IMR-90 (cell line): ENCODE measurements at places on chromosomes 5 and 9. TPM values are rescaled to one million over a fixed set of nuclear protein-coding genes. Genes with fewer than 3 reads are reported as not detected.

Gene GPR21
- total RNA-seq: 0.28 and 0.90 TPM in 2 replicates

Gene ABHD17B
- 16.8 and 24.2 TPM in 2 replicates for total RNA-seq

Gene GALT
- 12.5 and 15.8 TPM in 2 replicates for total RNA-seq

GRCh38 chr5:7827610-7828009 is 23.3 kb downstream of the CFAP90 start:
- H3K27me3 ChIP-seq: peaks cover 2% of the 10 kb centered on the region
- DNase-seq: no peak
- no peaks in the 10 kb centered on the region for H3K36me3 ChIP-seq

DNA sequence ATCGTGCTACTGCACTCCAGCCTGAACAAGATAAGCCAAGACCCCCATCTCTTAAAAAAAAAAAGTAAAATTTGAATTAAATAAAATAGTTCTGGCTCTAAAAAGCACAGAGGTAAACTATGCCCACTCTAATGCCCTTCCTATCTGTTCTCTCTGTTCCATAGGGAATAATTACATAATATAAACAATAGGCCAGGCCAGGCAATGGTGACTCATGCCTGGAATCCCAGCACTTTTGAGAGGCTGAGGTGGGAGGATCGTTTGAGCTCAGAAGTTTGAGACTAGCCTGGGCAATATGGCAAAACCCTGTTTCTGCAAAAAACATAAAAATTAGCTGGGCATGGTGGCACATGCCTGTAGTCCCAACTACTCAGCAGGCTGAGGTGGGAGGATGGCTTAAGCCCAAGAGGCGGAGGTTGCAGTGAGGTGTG is 47.4 kb downstream of the MYO10 start:
- no peaks in the 10 kb centered on the region for H3K27me3 ChIP-seq
- peak; percentile 67 for DNase-seq
- no peak overlapping the region for H3K4me3 ChIP-seq
- peak overlapping the region; percentile 73; the same call in 1 of the 2 replicates for H3K27ac ChIP-seq
- peaks cover 39% of the 10 kb centered on the region for H3K4me1 ChIP-seq
- H3K36me3 ChIP-seq: no peaks in the 10 kb centered on the region

GRCh38 chr9:88892724-88893123 is 98.5 kb upstream of the S1PR3 start:
- 0 out of 2 replicates have a peak, but pooled peaks cover 2% of the 10 kb centered on the region for H3K4me1 ChIP-seq
- no peaks in the 10 kb centered on the region for H3K36me3 ChIP-seq
- H3K4me3 ChIP-seq: no peak overlapping the region

DNA sequence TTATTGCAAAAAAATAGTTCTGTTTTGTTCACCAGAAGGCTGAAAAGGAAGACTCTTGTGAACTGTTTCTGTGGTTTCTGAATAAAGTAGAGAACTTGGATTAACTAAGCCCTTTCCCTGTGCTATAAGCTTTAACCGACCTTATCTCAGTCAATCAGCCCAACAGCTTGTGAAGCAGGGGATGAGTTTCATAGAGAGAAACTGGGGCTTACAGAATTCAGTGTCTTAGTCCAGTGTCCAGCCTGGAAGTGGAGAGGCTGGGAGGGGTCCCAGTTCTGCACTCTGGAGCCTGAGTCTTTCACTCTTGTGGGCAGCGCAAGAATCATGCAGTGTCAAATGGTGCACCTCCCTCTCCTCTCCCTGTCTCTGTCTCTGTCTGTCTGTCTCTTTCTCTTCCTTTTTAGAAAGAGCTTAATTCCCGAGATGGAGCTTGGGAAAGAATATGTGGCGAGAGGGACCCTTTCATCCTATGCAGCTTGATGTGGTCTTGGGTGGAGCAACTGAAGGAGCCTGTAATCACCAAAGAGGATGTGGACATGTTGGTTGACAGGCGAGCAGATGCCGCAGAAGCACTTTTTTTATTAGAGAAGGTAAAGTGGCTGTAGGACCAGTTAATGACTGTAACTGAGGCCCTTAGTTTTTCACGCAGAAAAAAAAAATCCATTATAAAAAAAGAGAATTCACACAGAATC is 17.0 kb downstream of the PTPDC1 start:
- no peak overlapping the region for H3K4me3 ChIP-seq
- no peaks in the 10 kb centered on the region for H3K27me3 ChIP-seq
- no peaks in the 10 kb centered on the region for H3K36me3 ChIP-seq
- H3K4me1 ChIP-seq: peaks cover 4% of the 10 kb centered on the region; the same call in 1 of the 2 replicates

Gene ZCCHC9
- 24.6 and 41.1 TPM in 2 replicates for total RNA-seq

Gene WHRN
- 0.18 and 0.28 TPM in 2 replicates for total RNA-seq

Gene SLC36A2
- total RNA-seq: not detected in 2 replicates

DNA sequence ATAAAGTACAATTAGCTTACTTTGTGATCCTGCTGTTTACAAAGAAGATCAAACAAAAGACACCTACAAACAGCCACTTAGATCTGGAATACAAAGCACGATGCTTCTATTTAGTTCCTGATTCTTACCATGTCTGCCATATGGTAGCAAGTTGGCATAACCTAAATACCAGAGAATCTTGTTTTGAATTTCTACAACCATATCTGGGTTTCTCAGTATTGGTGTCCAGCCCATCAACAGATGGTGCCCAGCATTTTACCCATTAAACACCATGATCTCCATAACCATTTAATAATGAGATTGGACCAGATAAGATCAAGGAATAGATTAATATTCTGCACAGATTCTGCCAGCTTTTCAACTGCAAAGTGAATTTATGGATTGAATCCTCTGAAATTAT is 29.8 kb downstream of the SLC24A2 start:
- H3K27ac ChIP-seq: no peak overlapping the region
- H3K4me3 ChIP-seq: no peak overlapping the region
- DNase-seq: no peak
- no peaks in the 10 kb centered on the region for H3K4me1 ChIP-seq
- H3K27me3 ChIP-seq: no peaks in the 10 kb centered on the region

DNA sequence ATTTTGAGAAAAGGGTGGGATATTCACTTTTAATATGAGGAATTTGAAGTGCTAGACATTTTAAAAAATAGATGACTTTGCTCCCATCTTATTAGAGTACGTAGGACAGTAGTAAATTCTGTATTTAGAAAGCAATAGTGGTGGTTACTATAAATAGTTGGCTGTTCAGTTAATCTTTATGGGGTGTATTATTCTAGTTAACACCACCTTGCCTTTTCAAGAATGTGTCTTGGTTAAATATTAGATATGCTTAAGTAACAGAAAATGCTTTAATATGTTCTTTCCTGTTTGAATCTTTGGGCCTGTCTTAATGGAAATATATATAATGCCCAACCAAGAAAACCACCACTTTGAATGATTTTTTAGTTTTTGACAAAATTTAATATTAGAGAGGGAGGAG is 608.7 kb upstream of the FAM174A start:
- H3K27me3 ChIP-seq: no peaks in the 10 kb centered on the region
- H3K27ac ChIP-seq: no peak overlapping the region
- no peaks in the 10 kb centered on the region for H3K4me1 ChIP-seq
- H3K4me3 ChIP-seq: no peak overlapping the region
- DNase-seq: no peak

GRCh38 chr5:150639377-150639692 is 1.1 kb upstream of the SYNPO start:
- H3K27ac ChIP-seq: peak overlapping the region; percentile 91; the same call in 1 of the 2 replicates
- H3K36me3 ChIP-seq: no peaks in the 10 kb centered on the region; the same call in 1 of the 2 replicates
- H3K4me1 ChIP-seq: peaks cover 52% of the 10 kb centered on the region
- H3K27me3 ChIP-seq: no peaks in the 10 kb centered on the region
- H3K4me3 ChIP-seq: no peak overlapping the region
- DNase-seq: no peak

DNA sequence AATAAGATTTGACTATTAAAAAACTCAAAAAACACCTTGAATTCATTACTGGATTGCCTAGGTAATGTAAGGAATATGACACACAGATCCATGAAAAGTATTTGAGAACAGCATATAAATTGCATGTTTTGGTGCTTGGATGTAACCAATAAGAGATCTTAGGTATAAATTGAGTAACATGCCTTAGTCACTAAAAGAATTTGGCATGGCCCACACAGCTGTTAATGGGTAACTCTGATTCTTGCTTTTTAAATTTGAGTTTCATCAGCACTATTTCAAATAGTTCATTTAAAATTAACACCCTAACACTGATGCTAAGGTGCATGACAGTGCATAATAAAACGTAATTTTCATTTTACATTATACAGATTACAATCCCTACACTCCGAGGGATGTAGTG is 779.3 kb upstream of the WWC1 start:
- H3K27ac ChIP-seq: no peak overlapping the region
- no peaks in the 10 kb centered on the region for H3K36me3 ChIP-seq
- H3K4me3 ChIP-seq: no peak overlapping the region
- no peak for DNase-seq
- H3K4me1 ChIP-seq: no peaks in the 10 kb centered on the region

Gene SNCAIP
- total RNA-seq: 19.0 and 22.5 TPM in 2 replicates

DNA sequence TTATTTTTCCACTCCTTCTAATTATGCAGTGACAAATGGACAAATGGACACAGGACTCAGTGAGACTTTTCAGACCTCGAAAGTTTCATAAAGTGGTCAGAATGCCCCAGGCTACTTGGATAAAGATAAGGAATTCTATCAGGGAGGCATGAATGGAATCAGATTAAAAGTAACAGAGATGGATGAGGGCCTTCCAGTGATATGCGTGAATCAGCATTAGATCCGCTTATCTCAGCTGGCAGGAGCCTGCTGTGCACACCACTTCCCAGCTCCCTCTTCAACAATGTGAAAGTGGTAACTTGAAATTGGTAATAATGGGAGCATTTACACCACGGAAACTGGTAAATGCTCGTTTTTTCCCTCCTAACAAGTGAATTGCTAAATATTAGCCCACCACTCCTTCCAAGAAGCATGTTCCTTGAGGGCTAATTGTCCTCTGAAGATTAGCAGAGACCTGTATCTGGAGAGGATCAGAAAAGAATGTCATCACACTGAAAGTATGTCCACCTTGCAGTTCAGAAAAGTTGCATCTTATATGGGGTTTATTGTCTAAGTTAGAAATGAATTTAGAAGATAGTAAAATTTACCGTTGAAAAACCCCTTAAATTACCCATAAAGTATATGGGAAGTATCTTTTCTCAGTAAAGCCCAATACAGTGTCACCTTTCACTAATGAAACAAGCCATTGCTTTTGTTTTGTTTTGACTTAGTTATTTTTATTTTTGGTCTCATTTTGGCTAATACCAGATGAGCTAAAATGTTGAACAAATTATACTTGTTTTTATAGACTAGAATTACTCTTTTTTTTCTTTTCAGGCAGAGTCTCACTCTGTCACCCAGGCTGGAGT is 125.3 kb downstream of the DPYSL3 start:
- no peak overlapping the region for H3K4me3 ChIP-seq
- no peaks in the 10 kb centered on the region; the same call in 1 of the 2 replicates for H3K27me3 ChIP-seq
- no peaks in the 10 kb centered on the region; the same call in 1 of the 2 replicates for H3K4me1 ChIP-seq
- H3K27ac ChIP-seq: no peak overlapping the region
- no peak for DNase-seq

GRCh38 chr5:142100307-142100706 is 8.3 kb upstream of the NDFIP1 start:
- H3K36me3 ChIP-seq: no peaks in the 10 kb centered on the region
- H3K27me3 ChIP-seq: peaks cover 9% of the 10 kb centered on the region
- H3K27ac ChIP-seq: no peak overlapping the region

GRCh38 chr9:93139365-93140182 is 5.5 kb upstream of the NINJ1 start:
- H3K4me1 ChIP-seq: peaks cover 15% of the 10 kb centered on the region
- no peaks in the 10 kb centered on the region for H3K27me3 ChIP-seq
- no peak overlapping the region for H3K27ac ChIP-seq
- H3K4me3 ChIP-seq: no peak overlapping the region
- no peaks in the 10 kb centered on the region for H3K36me3 ChIP-seq

DNA sequence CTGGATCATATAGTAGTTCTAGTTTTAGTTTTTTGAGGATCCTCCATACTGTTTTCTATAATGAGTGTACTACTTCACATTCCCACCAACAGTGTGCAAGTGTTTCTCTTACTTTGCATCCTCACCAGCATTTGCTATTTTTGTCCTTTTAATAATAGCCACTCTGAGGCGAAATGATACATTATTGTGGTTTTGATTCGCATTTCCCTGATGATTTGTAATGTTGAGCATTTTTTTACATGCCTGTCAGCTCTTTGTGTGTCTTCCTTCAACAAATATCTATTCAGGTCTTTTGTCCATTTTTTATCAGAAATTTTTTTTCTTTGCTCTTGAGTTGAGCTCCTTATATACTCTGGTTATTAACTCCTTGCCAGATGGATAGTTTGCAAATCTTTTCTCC is 114.0 kb downstream of the ADAMTSL1 start:
- H3K4me3 ChIP-seq: no peak overlapping the region
- no peak overlapping the region for H3K27ac ChIP-seq
- H3K36me3 ChIP-seq: no peaks in the 10 kb centered on the region
- no peaks in the 10 kb centered on the region for H3K4me1 ChIP-seq
- H3K27me3 ChIP-seq: no peaks in the 10 kb centered on the region
- peak; percentile 19 for DNase-seq

DNA sequence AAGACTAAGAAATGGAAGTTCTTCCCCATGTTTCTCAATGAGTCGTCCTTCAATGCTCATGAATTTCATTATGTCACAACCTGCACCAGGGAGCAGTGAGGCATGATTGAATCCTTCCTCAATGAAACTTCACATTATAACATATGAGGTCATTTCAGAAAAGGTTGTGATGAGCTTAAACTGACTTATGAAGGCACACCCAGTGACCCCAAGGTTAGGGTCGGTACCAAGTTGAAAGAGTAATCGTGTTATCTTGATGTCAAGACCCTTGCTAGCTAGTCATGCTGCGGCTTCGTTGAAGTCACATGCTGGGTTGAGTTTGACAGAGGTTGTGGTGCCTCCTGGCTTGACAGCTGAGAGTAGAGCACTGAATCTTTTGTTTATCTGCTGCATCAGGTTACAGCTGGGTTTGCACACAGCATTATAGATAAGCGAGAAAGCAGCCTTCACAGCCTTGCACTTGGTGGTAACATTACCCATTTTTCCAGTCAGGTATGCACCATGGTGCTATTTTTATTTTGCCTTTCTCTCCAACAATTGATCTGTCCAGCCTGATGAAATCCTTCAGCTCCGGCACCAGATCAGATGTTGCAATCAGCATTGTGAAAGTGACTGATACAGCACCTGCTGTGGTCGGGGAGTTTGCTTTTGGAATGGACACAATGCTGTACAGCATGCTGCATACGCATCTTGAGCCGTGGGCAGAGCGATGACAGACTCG is 133.2 kb downstream of the ERCC6L2 start:
- DNase-seq: peak; percentile 52
- H3K36me3 ChIP-seq: peaks cover 13% of the 10 kb centered on the region
- peaks cover 7% of the 10 kb centered on the region for H3K4me1 ChIP-seq
- H3K27me3 ChIP-seq: no peaks in the 10 kb centered on the region
- no peak overlapping the region for H3K4me3 ChIP-seq

GRCh38 chr5:40045429-40045828 is 620.6 kb upstream of the DAB2 start:
- no peak overlapping the region for H3K4me3 ChIP-seq
- DNase-seq: no peak
- no peaks in the 10 kb centered on the region for H3K4me1 ChIP-seq
- H3K27ac ChIP-seq: no peak overlapping the region
- H3K27me3 ChIP-seq: no peaks in the 10 kb centered on the region

GRCh38 chr9:2321523-2322148 is 300.0 kb upstream of the VLDLR start:
- H3K4me1 ChIP-seq: no peaks in the 10 kb centered on the region
- no peak overlapping the region for H3K4me3 ChIP-seq
- no peak for DNase-seq
- no peaks in the 10 kb centered on the region for H3K27me3 ChIP-seq

Gene RANBP17
- 29.0 and 29.7 TPM in 2 replicates for total RNA-seq

Gene PCDHGB7
- total RNA-seq: 5.8 and 6.3 TPM in 2 replicates
